ENCODE measurements at places on chromosomes 3 and 15.

DNA sequence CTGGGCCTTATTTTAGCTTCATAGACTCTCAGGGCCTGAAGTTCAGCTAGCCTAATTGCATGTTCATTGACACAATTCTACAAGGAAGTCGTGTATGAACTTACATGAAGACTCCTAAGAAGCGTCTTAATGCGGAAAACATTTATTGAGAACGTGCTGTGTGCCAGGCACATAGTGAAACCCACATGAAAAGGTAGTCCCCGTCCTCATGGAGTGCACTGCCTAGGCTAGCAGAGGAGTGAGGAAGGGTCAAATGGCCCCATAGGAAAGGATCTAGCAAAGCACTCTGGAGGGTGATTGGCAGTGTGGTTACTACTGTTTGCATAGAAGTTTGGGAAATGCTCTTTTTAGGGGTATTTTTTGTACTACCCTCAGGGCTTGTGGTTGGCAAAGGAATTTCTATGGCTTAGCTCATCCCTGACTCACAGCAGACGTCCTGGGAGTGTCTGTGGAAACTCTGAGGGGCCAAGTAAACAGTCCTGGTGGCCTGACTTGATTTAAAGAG is 854 bp upstream of the NPTN start:
- no peak for DNase-seq

DNA sequence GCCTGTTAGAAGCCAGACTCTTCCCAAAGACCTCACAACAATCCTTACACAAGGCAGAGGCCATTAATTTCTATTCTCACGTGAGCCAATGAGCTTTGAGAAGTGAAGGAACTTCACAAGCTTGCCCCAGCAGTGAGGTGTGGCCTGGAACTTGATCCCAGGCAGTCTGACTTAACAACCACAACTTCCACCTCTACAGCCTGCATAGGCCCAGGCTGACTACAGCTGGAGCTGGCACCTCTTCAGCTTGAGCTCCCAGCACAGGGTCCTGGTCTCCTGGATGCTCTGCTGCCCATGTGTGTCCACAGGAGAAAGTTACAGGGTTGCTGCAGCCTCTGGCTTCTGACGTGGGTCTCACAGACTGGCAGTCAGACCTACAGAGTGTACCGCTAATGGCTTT is 111.0 kb downstream of the ERC2 start:
- no peak for DNase-seq

DNA sequence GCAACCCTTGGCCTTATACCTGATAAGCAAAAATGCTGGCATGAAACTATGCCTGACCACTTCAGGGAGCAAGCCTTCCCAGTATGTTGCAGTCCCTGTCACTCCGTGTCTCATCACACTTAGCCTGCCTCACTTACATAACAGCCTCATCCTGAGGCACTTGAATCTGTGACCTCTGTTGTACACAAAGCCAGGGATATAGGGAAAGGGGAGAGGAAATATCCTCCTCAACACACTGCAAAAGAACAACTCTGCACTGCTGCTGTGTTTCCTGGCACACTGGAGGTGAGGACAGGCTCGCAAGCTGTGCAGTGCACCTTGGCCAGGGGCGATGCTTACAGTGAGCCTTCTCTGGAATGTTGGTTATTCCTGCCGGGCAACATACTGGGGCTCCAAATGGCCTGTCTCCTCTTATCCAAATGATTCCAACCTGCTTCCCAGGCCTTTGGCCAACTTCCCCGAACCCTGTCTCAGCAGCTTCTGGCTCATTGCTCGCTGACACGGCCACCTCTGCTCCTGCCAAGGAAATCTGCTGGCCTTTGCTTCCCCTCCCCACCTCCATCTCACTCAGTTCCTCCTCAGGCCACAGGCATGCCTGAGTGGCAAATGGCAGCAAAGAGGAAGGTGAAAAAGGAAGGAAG is 109.2 kb downstream of the CD47 start:
- DNase-seq = peak; percentile 49

DNA sequence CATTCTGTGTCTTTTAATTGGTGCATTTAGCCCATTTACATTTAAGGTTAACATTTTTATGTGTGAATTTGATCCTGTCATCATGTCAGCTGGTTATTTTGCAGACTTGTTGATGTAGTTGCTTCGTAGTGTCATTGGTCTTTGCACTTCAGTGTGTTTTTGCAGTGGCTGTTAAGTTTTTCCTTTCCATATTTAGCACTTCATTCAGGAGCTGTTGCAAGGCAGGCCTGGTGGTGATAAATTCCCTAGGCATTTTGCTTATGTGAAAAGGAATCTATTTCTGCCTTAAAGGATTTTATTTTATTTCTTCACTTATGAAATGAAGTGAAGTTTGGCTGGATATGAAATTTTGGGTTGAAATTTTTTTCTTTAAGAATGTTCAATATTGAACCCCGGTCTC is 70.2 kb upstream of the CD96 start:
- no peak for DNase-seq

GRCh38 chr3:139124197-139124596 is 79.5 kb upstream of the PRR23C start:
- no peak for DNase-seq

DNA sequence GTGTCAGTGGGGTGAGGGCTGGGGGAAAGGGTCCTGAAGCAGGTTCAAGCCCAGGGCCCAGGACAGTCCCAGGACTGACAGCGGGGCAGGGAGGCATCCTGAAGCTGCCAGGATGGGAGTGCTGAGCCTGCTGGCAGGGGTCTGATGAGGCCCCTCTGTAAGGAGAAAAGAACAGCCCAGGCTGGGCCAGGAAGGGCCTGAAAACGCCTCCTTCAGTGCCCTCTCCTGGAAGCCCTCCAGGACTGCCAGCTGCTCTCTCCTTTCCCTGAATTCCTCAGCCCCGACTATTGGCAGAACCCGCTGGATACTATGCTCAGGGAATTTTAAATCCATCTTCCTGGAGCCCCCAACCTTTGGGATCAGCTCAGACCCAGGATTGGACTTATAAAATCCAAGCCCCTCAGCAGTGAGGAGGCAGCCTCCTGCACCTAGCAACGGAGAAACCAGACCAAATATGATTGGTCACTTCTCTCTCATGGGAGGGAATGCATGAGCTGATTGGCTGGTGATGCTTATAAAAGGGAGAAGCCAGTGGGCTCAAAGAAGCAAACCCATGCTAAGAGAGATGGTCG is 203.5 kb upstream of the LINGO1 start:
- DNase-seq = no peak

- DNase-seq = no peak
These were observed 50.2 kb downstream of the CA12 start for GRCh38 chr15:63331456-63331855.

DNA sequence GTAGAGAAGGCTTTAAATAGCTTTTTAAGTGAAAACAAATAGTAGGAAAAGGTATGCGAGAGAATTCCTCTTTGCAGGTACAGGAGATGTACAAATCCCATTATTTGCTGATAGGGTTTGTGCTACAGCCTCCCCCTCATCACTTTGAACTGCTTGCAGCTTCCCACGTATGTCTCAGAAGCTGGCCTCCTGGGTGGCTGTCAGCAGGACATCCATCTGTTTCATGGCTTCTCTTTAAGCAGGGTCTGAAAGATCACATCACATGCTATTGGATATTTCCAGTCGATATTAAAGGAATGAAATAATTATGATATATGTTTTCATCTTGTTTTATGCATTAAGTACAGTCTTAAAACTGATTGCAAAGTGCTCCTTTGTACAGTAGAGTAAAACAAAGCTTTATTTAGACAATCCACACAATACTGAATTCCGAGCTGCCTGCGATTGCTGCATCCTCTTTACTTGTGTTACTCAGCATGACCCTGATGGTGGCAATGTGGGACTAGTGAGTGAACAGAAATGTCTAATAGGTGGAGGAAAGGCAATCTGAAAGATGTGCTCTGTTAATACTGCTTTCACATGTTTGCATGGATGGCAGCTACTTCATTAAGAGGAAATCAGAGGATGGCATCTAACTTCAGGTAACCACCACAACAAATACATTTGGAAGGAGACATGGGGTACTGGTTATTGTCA is 930.6 kb upstream of the SEMA6D start:
- DNase-seq = no peak

DNA sequence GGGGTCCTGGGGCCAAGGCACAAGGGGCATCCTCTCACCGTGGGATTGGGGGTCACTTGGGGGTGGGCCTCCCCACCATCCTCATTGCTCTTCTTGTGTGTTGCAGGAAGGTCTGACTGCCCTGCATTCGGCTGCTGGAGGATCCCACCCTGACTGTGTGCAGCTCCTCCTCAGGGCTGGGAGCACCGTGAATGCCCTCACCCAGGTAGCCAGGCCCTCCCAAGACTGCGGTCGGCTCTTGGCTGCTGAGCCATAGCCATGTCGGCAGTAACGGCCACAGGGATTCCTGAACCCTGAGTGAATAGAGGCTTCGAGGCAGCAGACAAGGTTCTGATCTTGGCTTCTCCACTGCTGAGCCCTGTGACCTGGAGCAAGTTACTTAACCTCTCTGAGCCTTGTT is 19.7 kb downstream of the ANKDD1A start:
- DNase-seq = no peak

- DNase-seq = no peak
These were observed 769.5 kb downstream of the GRM7 start for GRCh38 chr3:7630351-7630911.

DNA sequence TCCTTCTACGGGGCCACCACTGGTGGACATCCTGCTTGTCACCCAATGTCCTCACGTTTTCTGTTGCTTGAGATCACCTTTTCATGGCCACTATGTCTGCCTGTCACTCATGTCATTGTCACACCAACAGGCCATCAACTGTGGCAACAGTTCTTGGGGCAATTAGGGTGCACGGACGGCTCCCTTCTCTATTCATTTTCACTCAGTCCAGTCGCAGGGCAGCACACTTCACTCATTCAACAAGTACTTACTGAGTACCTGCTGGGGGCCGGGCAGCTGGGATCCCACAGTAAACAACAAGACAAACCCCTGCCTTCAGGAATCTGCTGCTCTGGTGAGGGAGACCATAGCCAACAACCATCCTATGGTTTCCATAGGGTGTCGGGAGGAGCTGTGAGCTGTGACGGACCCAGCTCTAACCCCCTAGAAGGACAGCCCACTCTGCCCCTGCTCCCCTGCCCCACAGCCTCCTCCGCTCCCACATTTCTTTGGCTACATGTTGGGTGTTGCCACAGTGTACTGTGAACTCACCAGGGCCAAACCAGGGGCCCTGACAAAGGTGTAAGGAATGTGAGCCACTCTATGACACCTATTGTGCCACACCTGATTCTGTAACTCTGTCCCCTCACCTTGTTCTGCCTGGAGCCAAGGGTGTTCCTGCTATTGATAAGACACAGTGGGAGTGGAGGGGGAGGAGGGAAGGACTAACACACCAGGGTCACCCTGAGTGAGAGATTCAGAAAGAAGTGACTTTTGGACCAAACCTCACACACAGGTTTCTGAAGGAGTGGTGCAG is 1.9 kb downstream of the VILL start:
- DNase-seq = no peak

- DNase-seq = peak; percentile 68
These were observed at the start of gene CAMK2N2 for GRCh38 chr3:184261270-184261853. CAMK2N2 (minus strand) TSS chr3:184261553; CDS start chr3:184261285, 268 bp downstream.

DNA sequence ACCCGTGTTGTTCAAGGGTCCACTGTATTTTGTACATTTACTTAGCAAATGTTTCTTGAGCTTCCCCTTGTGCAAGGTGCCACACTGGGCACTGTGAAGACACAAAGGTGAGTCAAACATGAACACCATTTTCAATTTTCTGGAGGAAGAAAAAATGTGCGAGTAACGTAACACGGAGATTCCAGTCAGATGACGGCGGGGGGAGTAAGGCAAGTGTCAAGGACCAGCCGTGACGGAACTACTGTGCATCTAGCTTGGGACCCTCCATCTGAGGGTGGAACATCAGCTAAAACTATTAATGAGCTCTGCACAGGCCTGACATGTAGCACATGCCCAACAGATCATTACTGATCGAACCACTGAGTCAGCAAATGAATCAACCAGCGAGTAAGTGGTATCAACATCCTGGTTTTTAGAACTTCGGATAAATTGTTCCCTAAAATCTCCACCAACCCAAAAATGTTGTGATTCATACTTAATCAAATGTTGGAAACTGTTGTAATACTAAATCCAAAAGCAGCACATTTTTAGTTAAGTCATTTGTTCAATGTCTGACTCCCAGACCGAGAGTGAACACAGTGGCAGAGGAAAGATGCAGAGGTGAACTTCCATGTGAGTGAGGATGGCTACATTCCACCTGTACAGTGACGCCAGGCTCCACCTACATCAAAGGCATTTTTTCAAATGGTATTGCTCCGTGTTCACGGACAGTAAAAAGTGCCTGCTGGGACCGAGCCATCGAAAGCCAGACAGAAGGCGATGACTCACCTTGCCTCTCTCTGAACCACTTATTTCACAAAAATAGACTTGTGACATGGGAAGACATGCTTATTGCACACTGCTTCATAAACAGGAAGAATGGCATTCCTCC is 172.2 kb downstream of the ATP10A start:
- no peak for DNase-seq

DNA sequence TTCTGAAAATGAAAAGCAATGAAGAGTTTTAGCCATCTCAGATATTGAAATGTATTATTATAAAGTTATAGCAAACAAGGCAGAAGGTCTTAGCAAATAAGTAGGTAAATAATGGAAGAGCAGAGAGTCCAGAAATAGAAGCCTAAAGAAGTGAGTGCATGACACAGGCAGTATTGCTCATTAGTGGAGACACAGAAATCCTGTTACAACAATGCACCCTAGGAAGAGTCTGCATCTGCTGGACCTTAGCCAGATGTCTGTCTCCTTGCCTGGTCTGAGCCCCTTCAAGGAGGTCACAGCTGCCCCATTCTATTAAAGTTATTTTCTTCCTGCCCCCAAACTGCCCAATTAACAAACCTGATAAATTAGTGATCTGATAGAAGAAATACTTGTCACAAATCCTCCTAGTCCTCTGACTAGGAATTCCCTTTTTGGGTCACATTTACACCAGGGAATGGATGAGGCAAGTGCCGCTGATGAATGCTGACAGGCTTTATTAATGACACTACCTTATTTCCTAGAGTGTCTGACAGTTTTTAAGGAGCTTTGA is 51.9 kb downstream of the HOMER2 start:
- no peak for DNase-seq

- DNase-seq = no peak
These were observed 72.5 kb downstream of the GTPBP8 start for GRCh38 chr3:113063126-113063894.

GRCh38 chr15:23645371-23646164 is 2.1 kb downstream of the MAGEL2 start:
- DNase-seq = no peak

GRCh38 chr3:61358364-61358763 is 107.1 kb upstream of the FHIT start:
- DNase-seq = peak; percentile 81

DNA sequence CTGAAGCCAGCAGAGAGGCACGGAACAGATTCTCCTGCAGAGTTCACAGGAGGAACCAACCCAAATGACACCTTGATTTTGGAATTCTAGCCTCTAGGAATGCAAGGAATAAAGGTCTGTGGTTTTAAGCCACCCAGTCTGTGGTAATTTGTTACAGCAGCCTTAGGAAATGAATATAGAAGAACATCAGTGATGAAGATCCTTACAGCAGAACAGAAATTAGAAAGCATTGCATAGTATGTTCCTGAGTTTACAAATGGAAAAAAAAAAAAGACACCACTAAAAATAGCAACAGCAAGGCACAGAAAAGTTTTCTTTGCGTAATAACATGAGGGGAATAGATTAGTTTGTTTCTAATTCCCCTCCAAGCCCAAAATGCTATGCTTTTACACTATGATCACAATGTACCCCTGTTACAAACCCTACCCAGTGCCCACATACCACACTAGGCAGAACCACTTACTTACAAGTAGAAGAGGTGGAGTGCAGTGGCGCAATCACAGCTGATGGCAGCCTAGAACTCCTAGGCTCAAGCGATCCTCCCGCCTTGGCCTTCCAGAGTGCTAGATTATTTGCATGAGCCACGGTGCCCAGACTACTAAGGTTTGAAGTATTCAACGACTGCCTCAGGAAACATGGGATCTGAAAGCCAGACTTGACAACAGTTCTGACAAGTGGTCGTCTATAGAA is 84.3 kb downstream of the SHQ1 start:
- no peak for DNase-seq
